ENCODE measurements at places on chromosomes 2 and 18. TPM values are rescaled to one million over a fixed set of nuclear protein-coding genes. Genes with fewer than 3 reads are reported as not detected.
A peak's percentile ranks its signal among the peaks of the same experiment; 100 is the strongest.

- peak; percentile 74 for ATAC-seq
Measured at GRCh38 chr18:79982736-79983135, 5.6 kb downstream of the TXNL4A start.

GRCh38 chr18:21184396-21184996, 57.5 kb upstream of the GREB1L start:
- ATAC-seq: no peak

DNA sequence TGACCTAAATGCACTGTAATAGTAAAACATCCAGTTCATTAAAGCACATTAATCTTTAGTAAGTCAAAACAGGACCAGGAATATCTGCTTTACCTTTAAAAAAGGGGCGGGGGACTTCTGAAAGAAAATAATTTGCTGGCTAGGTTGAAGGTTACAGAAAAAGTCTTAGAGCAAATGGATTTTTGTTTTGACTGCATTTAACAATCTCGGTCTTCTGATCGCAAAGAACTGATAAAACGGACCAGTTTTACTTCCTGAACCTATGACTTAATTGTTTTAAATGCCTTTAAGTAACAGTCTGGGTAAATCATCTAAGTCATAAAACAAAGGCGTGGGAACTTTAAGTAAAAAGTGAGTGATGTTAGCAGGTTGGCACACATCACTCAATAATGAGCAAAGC, 783 bp downstream of the BUB1 start:
- no peak for ATAC-seq

FAM237A gene
- not detected for total RNA-seq

DNA sequence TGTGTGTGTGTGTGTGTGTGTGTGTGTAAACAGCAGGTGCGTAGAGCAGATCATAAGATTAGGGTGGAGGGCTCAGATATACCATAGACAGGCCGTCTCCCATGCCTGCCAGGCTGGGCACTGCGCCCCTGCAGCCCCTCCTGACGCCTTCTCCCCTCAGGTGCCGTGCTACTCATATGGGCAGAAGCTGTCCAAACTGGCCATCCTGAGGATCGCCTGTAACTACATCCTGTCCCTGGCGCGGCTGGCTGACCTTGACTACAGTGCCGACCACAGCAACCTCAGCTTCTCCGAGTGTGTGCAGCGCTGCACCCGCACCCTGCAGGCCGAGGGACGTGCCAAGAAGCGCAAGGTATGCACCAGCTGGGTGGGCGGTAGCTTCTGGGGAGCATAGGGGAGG, 10.0 kb downstream of the ATOH8 start:
- ATAC-seq: no peak

All from activated T-helper 17 cell treated with anti-CD3 and anti-CD28 coated beads, Interleukin-2, amount 50 U/mL, for 72 hours (primary cell).